ENCODE measurements at places on chromosomes 1 and 21.

- DNase-seq: peak; percentile 3
Measured at GRCh38 chr1:72037745-72038343, 244.5 kb downstream of the NEGR1 start.

DNA sequence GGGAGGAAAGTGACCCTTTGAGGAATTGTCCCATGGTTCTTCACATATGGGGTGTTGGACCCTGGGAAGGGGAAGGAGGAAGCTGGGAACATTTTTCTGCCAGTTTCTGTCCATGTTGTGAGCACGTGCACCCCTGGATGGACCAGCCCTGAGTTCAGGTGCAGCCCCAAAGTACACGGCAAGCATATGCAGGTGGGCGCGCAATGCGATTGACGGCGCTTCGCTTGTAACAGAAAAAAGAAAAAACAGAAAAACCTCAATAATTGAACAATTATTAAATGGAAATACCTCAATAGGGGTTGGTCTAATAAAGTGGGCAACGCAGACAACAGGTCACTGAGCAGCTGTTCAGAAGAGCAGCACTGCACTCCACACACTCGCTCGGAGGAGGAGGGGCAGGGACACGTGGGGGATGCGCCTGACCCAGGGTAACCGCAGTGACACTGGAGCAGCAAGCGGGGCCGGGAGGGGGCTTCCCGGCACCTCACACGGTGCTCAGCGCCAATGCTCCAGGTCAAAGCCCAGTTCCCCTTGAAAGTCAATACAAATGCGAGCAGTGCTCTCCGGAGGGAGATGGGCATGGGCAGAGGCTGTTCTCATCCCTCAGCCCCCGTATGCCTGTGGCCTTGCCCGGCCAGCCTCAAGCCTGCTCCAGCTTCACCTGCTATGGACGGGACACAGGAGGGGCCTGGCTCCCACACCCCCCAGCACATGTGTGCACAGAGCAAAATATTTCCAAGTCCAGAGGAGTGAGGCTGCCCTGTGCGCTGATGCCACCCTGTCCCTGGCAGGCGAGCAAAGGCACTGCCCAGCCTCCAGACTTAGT lies 6.6 kb upstream of the ACTRT2 start:
- DNase-seq: no peak

GRCh38 chr1:102776071-102776470 lies 332.3 kb downstream of the COL11A1 start:
- no peak for DNase-seq

DNA sequence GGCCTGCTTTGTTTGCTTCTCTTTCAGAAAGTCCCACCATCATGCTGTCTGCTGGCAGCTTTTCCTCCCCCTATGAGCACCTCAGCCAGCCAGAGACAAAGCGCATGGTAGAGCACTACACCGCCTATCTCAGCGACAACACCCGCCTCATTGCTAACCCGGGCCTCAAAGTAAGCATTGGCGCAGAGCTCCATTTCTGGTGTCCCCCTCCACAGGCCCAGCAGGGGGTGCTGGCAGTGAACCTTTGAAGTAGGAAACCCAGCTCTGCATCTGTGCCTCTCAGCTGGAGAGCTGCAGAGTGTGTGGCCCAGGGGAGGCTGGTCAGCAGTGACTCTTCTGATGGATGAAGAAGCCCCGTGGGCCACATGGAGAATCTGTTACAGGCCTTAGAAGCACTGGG lies 81.2 kb upstream of the RAVER2 start:
- DNase-seq: no peak

DNA sequence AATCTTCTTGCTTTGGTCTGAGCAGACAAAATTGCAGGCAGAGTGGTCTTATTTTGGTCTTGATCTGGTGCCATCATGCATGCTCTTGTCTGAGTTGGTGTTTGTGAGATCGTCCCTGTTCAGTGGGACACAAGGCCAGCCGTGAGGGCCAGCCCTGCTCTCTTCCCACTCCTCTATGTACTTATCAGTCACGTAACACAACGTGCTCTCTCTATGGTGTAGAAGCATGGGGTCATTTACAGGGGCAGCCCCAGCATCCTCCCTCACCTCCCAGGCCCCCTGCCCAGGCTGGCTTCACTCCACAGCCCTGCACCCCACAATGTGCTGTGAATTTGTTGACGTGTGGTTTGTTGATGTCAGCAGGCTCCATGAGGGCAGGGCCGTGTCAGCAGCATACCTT lies 18.3 kb upstream of the UTS2 start:
- DNase-seq: no peak

- no peak for DNase-seq
Measured at GRCh38 chr1:71562298-71562697, 481.5 kb upstream of the ZRANB2 start.

DNA sequence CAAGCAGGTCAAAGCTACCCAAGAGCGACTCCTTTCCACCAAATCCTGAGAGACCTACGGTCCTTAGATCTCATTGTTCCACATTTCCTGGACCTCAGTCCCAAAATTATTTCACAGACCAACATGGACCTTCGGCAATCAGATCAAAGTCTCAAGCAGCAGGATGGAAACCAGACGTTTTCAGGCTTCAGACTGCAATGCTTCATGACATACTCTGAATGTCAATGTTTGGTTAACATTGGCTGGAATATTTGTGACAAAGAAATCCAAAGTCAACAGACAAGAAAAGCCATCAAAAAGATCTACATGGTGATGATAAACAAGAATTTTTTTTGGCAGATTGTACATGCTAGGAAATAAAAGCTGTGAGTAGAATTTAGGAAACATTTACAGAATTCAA lies 1057.3 kb downstream of the ADGRL2 start:
- no peak for DNase-seq

DNA sequence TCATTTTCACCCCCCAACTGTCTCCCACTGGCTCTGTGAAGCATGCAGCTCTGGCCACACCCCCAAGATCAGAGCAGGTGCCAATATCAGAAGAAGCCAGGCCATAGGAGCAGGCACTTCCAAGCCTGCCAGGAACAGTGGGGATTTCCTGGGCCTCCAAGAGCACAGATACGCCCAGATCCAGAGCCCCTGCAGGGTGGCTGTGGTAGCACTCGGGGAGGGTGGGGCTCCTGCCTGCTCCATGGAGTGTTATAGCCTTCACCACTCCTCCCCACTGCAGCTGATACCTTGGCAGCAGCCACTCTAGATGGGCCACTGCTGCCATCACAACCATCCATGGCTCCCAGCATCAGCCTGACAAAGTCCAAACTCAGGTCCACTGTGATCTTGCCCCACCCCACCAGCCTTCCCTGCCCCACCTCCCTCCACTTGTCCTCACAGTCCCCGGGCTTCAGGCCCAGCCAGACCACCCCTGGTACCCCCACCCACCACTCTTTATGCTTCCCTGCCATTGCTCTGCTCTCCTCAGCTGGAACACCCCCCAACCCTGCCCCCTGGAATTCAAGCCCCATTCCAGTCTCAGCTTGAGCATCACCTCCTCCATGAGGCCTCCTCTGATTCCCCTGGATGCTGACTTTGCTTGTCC lies 448.3 kb downstream of the MATN1 start:
- no peak for DNase-seq

GRCh38 chr1:167208624-167208976 lies 12.1 kb upstream of the POU2F1 start:
- no peak for DNase-seq

GRCh38 chr1:41837691-41838090 lies 81.0 kb downstream of the HIVEP3 start:
- no peak for DNase-seq

DNA sequence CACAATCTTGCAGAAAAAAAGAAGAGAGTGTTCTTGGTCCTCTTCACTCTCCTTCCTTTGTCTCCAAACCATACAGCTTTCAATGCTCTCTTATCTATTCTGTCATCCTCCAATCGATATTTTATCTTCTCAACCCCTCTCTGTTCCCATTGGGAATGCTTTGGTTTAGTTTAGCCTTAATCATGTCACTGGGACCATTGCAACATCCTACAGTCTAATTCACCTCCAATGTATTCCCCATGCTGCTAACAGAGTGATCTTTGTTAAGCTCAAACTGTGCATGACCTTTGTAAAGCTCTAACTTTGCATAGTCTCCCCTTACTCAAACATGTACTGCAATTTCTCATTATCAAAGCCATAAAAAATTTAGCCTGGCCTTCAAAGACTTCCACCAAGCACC lies 2.9 kb downstream of the MPL start:
- no peak for DNase-seq

- no peak for DNase-seq
Measured at GRCh38 chr1:64476251-64476952, 6.5 kb downstream of the CACHD1 start.

- no peak for DNase-seq
Measured at GRCh38 chr1:115429884-115430283, 91.8 kb upstream of the NGF start.

GRCh38 chr1:118257946-118258345 lies 72.9 kb upstream of the SPAG17 start:
- DNase-seq: no peak

DNA sequence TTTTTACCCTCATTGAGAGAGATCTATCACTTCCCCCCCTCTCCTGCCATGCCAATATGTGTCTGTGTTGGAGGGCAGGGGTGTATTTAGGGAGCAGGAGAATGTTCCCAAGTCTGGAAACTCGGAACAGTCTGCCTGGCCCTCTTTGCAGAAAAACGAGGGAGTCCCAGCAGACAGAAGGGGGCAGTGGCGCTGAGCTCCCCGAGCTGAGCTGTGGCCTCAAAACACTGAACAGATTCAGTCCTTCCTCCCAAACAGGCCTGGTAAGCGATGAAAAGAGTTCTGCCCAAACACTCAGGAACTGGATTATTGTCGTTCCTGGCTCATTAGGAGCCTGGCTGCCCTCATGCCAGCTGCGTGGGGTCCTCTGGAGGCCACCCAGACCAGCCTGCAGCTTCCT lies 981 bp downstream of the CLDN14 start:
- no peak for DNase-seq

DNA sequence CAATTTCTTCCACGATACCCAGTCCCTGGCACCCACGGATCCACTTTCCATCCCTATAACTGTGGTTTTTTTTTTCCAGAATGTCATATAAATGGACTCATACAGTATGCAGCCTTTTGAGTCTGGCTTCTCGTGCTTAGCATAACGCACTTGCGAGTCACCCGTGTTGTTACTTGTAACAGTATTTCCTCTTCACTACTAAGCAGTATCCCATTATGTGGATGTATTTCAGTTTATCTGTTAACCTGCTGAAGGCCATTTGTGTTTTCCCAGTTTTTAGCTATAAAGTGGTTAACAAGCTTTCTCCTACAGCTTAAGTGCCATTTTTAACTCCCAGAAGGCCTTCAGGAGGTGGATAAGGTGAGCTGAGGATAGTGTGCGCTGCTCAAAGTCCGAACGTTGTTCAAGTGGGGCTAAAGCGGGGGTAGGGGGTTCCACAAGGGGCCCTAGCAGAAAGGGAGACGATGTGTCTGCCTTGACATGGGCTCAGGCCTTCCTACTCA lies 829 bp downstream of the ADAR start:
- DNase-seq: no peak

DNA sequence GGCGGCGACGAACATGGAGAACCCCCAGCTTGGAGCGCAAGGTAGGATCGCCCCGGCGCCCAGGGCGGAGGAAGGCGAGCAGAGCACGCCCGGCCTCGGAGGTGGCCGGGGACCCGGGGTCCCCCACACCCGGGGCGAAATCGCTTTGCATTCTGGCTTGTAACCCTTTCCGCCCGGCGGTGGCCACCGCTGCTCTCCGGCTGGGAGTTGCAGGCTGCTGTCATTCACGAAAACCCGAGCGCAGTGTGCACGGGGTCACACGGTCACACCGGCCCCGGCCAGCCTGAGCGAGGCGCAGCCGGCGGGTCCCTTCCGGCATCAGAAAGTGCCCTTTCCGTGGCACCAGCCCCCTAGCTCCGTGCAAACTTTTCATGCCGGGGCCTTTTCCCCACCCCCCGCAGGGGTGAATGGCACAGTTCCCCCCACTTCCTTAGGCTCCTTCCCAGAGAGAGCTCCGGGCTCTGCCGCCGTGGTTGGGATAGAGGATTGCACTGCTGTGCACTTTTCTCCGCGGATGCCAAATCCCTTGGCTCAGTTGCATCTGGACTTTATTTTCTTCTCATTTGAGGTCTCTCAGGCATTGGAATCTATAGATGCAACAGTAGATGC lies 802 bp downstream of the KAZN start:
- no peak for DNase-seq

DNA sequence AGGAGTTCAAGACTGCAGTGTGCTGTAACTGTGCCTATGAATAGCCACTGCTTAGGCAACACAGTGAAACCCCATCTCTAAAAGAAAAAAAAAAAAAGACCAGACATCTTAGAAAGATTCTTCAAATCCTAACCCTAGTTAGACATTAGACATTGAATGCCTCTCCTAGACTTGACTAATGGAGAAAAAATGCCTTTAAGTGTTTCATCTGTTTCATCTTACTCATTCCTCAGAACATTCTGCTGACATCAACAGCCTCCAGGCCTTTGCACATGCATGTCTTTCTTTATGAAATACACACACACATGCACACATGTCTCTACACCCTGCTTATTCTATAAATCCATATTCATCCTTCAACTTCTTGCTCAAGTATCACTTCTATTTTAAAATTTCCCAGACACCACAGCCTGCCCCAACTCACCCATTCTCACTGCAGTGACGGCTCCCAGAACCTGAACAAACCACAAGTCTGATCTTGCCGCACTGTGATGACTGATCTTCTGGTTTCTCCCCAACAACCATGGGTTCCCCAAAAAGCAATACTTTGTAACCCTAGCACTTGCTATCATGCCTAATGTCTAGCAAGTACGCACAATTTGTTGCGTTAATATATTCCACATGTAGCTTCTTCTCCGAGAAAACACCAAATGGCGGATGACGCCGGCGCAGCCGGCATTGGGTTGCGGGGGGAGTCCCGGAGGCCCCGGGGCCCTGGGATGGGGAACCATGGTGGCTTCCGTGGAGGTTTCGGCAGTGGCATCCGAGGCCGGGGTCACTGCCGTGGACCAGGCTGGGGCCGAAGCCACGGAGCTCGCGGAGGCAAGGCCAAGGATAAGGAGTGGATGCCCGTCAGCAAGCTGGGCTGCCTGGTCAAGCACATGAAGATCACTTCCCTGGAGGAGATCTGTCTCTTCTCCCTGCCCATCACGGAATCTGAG lies 37.4 kb downstream of the LRRC52 start:
- DNase-seq: no peak

- DNase-seq: no peak
Measured at GRCh38 chr1:18201997-18202719, 94.6 kb downstream of the IGSF21 start.

DNA sequence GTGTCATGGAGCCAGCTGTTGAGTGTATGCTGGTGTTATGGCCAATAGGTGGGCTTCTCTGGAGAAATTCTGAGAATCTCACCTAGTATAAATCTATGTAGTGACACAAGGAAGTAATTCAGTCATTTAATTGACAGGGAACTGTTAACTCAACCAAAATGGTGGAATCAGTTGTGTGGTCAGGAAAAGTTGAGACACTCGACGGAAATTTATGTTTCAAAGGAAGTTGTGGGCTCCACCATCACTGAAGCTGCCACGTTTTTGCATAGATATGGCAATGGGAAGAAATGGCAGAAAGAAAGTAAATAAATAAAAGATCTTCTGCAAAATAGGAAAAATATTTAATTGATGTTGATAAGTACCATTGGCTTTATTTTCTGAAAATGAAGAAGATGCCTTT lies 84.5 kb downstream of the ATP6V1G3 start:
- DNase-seq: no peak

GRCh38 chr21:14762327-14762726 lies 216.2 kb upstream of the SAMSN1 start:
- no peak for DNase-seq

GRCh38 chr1:168567007-168567406 lies 9.4 kb upstream of the XCL1 start:
- DNase-seq: no peak

Measured in stimulated activated CD4-positive, alpha-beta T cell treated with anti-CD3 and anti-CD28 coated beads, Interleukin-2, amount 100 ng/mL, for 48 hours (primary cell).